Smooth muscle cell of the brain vasculature (primary cell): ENCODE measurements at places on chromosomes 2 and 18.

DNA sequence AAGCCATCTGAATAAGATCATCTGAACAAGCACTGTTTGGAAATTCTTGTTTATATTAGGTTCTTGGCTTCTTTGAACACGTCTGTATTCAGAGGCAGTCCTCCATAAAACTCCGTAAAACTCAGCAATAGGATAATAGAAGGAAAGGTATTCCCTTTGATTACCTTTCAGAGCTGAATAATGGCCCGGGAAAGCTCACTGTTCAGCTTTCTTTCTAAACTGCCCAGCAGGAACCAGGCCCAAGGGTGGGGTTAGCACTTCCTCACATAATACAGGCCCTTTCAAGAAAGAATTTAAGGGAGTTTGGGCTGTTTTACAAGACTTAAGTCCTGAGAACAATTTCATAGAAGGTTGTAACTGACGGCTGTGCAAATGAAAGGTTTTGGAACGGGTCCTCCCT, 72.2 kb upstream of the PHLPP1 start:
- DNase-seq: no peak

- DNase-seq: no peak
Observed at GRCh38 chr2:219497495-219498279, 1.0 kb upstream of the GMPPA start.

DNA sequence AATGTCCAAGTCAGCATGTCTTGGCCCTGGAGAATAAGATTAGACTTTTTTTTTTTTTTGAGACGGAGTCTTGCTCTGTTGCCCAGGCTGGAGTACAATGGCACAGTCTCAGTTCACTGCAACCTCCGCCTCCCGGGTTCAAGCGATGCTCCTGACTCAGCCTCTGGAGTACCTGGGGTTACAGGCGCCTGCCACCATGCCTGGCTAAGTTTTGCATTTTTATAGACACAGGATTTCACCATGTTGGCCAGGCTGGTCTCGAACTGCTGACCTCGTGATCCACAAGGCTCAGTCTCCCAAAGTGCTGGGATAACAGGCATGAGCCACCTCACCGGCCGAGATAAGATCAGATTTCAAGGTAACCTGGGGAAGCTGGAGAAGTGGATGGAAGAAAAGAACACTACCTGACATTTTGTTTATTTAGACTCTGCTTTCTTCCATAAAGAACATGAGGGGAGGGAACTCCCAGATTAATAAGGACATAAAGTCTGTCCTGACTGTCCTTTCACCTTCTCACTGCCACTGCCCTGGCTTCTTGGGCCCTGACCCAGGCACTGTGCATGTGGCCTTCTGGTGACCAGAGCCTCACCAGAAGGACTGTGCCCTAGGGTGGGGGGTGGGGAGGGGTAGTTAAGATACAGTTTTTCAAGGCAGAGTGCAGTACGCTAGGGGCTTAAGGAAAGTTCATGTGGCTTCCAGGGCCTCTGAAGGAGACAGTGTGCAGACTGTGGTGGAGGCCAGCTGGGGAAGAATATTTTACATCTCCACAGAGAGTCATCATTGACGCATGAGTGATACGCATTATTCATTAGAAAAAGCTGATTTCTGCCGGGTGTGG, 4.8 kb upstream of the IMPA2 start:
- DNase-seq: no peak

- no peak for DNase-seq
Observed at GRCh38 chr2:226791056-226791486, 8.5 kb downstream of the IRS1 start.

GRCh38 chr2:1613731-1614354, 130.5 kb downstream of the PXDN start:
- peak; percentile 54 for DNase-seq
